Activated CD4-positive, alpha-beta T cell treated with anti-CD3 and anti-CD28 coated beads, Interleukin-2, amount 10 ng/mL, durations not matched to agents 24 days and 14 days (primary cell): ENCODE measurements at places on chromosomes 12 and 14. TPM values are rescaled to one million over a fixed set of nuclear protein-coding genes. Genes with fewer than 3 reads are reported as not detected.

FAM90A1 gene
- total RNA-seq, result 0.14 and 0.31 TPM in 2 replicates

GRCh38 chr12:131018019-131018620 is 64.4 kb downstream of the ADGRD1 start:
- H3K4me1 ChIP-seq, result no peaks in the 10 kb centered on the region
- no peak overlapping the region for H3K27ac ChIP-seq
- H3K27me3 ChIP-seq, result no peaks in the 10 kb centered on the region
- no peaks in the 10 kb centered on the region for H3K36me3 ChIP-seq
- no peak overlapping the region for H3K4me3 ChIP-seq

DNA sequence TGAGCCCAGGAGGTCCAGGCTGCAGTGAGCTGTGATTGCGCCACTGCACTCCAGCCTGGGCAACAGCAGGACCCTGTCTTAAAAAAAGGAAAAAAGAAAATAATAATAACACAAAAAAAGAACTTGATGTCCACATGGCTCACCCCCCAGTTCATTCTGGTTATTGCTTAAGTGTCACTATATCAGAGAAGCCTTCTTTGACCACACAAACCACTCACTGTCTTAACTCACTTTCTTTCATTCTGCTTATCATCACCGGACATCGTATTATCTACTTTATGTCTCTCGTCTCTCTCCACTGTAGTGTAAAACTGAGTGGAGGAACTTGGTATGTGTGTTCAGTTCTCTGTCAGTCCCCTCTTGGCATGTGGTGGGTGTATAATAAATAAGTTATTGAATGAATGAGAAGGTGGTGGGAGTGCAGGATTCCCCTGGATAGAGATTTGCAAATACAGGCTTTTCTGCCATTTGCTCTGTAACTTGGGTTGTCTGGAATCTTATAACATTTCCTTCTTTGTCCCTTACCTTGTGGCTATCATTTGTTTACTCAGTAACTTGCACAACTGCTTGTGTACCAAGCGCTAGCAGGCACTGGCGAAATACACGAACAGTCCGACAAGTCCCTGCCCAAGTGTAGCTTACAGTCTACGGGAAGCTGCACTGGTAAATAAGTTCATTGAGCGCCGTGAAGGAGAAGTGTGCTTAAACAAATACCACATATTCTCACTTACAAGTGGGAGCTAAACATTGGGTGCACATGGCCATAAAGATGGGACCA is 86.6 kb upstream of the TRAF3 start:
- H3K36me3 ChIP-seq, result no peaks in the 10 kb centered on the region
- no peak for DNase-seq
- no peak overlapping the region for H3K27ac ChIP-seq
- no peaks in the 10 kb centered on the region for H3K27me3 ChIP-seq
- no peak overlapping the region for H3K4me3 ChIP-seq

MAP3K9 gene
- total RNA-seq, result 4.2 TPM in 2 replicates

DNA sequence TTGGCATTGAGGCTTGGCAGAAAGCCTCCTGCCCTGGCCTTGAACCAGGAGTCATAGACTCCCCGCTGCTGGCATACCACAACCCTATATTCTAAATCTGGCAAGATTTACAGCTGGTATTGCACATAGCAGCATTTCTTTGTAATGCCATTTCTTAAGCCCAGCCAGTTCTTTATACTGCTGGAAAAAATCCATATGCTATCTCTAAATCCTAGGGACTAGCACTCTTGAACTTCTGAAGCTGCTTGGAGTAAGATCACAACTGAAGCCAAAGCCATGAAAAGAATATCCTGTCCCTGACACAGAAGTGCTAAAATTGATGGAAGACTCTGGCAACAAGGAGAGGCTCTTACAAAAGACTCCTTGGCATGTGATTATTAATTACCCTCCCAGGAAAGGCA is 89.3 kb downstream of the KCNC2 start:
- H3K36me3 ChIP-seq, result no peaks in the 10 kb centered on the region
- no peak for DNase-seq
- no peak overlapping the region for H3K27ac ChIP-seq
- no peaks in the 10 kb centered on the region for H3K27me3 ChIP-seq
- no peak overlapping the region for H3K4me3 ChIP-seq

- H3K4me3 ChIP-seq, result no peak overlapping the region
- peaks cover 3% of the 10 kb centered on the region for H3K4me1 ChIP-seq
- H3K27ac ChIP-seq, result no peak overlapping the region
Measured at GRCh38 chr12:47941871-47942613, 21.4 kb upstream of the TMEM106C start.

GRCh38 chr12:6950401-6950801 is 755 bp upstream of the PTPN6 start:
- peaks cover 50% of the 10 kb centered on the region for H3K36me3 ChIP-seq
- H3K4me1 ChIP-seq, result peaks cover 68% of the 10 kb centered on the region
- peak; percentile 80 for DNase-seq

GRCh38 chr12:54306925-54307741 is 6.3 kb upstream of the NFE2 start:
- H3K36me3 ChIP-seq, result no peaks in the 10 kb centered on the region
- H3K4me1 ChIP-seq, result peaks cover 20% of the 10 kb centered on the region
- H3K4me3 ChIP-seq, result no peak overlapping the region

CD27 gene
- 74.0 and 77.7 TPM in 2 replicates for total RNA-seq

- H3K27ac ChIP-seq, result no peak overlapping the region
- no peak overlapping the region for H3K4me3 ChIP-seq
- DNase-seq, result no peak
- H3K4me1 ChIP-seq, result peaks cover 10% of the 10 kb centered on the region
- peaks cover 2% of the 10 kb centered on the region for H3K27me3 ChIP-seq
Measured at GRCh38 chr12:13084898-13085640, 18.4 kb downstream of the GSG1 start.

GRCh38 chr12:3988519-3989217 is 115.5 kb upstream of the PARP11 start:
- peak overlapping the region; percentile 49 for H3K4me3 ChIP-seq
- peak; percentile 75 for DNase-seq
- H3K27me3 ChIP-seq, result peaks cover 14% of the 10 kb centered on the region

- DNase-seq, result peak; percentile 61
- peaks cover 75% of the 10 kb centered on the region for H3K36me3 ChIP-seq
- no peak overlapping the region for H3K4me3 ChIP-seq
Measured at GRCh38 chr14:22920697-22921096, 1.7 kb upstream of the RBM23 start.

GRCh38 chr14:55794655-55795595 is 214.9 kb downstream of the KTN1 start:
- H3K36me3 ChIP-seq, result no peaks in the 10 kb centered on the region
- H3K27ac ChIP-seq, result no peak overlapping the region
- no peaks in the 10 kb centered on the region for H3K27me3 ChIP-seq

- no peaks in the 10 kb centered on the region for H3K27me3 ChIP-seq
- peaks cover 47% of the 10 kb centered on the region for H3K36me3 ChIP-seq
- H3K27ac ChIP-seq, result no peak overlapping the region
- peaks cover 28% of the 10 kb centered on the region for H3K4me1 ChIP-seq
- DNase-seq, result no peak
- no peak overlapping the region for H3K4me3 ChIP-seq
Measured at GRCh38 chr12:57526477-57527126, 4.0 kb downstream of the MBD6 start.

HPD gene
- not detected in 2 replicates for total RNA-seq

DNA sequence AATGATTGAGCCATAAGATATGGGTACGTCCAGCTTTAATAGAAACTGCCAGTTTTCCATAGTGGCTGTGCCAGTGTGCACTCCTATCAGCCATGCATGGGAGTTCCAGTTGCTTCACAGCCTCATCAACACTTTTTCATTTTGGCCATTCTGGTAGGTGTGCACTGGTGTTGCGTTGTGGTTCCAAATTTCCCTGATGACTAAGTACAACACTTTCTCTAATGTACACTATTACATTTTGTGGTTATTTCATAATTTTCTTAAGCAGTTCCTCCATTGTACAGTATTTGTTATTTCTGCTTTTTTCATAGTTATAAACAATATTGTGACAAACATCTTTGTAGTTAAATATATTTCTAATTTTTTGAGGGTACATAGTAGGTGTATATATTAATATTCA is 21.5 kb upstream of the OAS1 start:
- no peaks in the 10 kb centered on the region for H3K36me3 ChIP-seq
- DNase-seq, result no peak
- peaks cover 27% of the 10 kb centered on the region for H3K27me3 ChIP-seq
- H3K27ac ChIP-seq, result no peak overlapping the region
- H3K4me1 ChIP-seq, result no peaks in the 10 kb centered on the region

DNA sequence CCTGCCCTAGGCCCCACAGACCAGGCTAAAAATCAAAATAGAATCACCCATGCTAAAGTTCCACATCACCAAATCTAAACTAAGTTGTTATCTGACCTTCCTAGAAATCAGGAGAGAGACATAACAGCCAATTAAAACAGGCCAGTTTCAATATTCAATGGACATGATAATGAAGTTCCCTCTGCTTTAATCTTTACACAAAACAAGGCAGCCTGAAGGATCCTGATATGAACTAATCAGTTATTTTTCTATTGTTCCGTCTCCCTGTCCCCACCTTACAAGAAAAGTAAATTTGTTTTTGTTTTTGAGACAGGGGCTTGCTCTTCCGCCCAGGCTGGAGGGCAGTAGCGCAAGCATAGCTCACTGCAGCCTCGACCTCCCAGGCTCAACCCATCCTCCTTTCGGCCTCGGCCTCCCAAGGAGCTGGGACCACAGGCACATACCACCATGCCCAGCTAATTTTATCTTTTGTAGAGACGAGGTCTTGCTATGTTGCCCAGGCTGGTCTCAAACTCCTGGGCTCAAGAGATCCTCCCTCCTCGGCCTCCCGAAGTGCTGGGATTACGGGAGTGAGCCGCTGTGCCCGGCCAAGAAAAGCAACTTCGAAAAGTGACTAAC is 5.4 kb upstream of the CEBPE start:
- no peak overlapping the region for H3K27ac ChIP-seq
- H3K4me1 ChIP-seq, result peaks cover 25% of the 10 kb centered on the region
- no peaks in the 10 kb centered on the region for H3K36me3 ChIP-seq
- DNase-seq, result no peak
- peaks cover 6% of the 10 kb centered on the region for H3K27me3 ChIP-seq

TMEM260 gene
- 12.0 and 14.7 TPM in 2 replicates for total RNA-seq

LGMN gene
- 1.4 and 2.1 TPM in 2 replicates for total RNA-seq

DERA gene
- 15.9 and 17.3 TPM in 2 replicates for total RNA-seq

DNA sequence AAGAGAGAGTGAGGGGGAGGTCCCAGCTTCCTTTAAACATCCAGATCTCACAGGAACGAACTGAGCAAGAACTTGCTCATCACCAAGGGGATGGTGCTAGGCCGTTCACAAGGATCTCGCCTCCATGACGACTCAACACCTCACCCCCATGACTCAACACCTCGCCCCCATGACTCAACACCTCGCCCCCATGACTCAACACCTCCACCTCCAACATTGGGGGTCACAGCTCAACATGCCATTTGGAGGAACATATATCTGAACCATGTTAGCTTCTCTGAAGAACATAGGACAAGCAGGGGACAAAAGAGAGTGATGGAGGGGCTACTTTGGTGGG is 66.0 kb upstream of the LHX5 start:
- H3K4me1 ChIP-seq, result no peaks in the 10 kb centered on the region
- no peak overlapping the region for H3K27ac ChIP-seq
- no peak for DNase-seq
- H3K36me3 ChIP-seq, result no peaks in the 10 kb centered on the region

SSTR1 gene
- not detected in 2 replicates for total RNA-seq

GRCh38 chr12:1740161-1740948 is 49.5 kb downstream of the ADIPOR2 start:
- no peak for DNase-seq
- H3K36me3 ChIP-seq, result peaks cover 13% of the 10 kb centered on the region
- H3K4me1 ChIP-seq, result peaks cover 17% of the 10 kb centered on the region
- H3K27me3 ChIP-seq, result no peaks in the 10 kb centered on the region
- no peak overlapping the region for H3K4me3 ChIP-seq
- H3K27ac ChIP-seq, result no peak overlapping the region

- H3K4me1 ChIP-seq, result peaks cover 15% of the 10 kb centered on the region
- peaks cover 44% of the 10 kb centered on the region for H3K27me3 ChIP-seq
- no peak for DNase-seq
- peak overlapping the region; percentile 76 for H3K4me3 ChIP-seq
- no peaks in the 10 kb centered on the region for H3K36me3 ChIP-seq
- no peak overlapping the region for H3K27ac ChIP-seq
Measured at GRCh38 chr12:4909410-4909733, 333 bp upstream of the KCNA1 start.
